Esophagus mucosa (tissue), 1 donor: ENCODE measurements at places on chromosomes 1 and 21.

DNA sequence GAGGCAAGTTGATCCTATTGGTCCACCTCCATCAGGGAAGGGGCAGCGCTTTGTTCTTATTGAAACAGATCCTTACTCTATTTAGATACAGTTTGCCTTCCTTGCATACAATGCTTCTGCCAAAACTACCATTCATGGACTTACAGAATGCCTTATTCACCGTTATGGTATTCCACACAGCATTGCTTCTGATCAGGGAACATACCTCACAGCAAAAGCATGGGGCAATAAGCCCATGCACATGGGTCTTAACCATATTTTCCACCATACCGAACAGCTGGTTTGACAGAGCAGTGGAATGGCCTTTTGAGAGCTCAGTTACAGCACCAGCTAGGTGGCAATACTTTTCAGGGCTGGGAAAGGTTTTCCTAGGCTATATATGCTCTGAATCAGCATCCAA lies 544.8 kb upstream of the ADGRL4 start:
- no peak for ATAC-seq

DNA sequence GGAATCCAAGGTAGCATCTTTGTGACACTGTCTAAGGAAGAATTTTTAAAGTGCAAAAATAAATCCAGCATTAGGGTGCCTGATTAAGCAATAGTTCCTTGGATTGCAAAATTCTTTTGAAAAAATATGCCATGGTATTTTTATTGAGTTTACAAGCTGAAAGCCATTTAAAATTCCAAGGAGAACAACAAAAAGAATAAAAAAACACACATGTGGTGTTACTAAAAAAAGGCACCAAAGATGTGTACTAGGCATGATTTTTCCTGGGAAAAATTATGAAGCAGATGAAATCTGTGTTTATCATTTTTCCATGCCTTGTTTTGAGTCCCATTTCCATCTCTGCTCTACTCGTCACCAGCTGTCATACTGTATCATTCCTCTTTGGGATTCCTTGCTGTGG lies 157.0 kb upstream of the ZNHIT6 start:
- ATAC-seq = no peak

DNA sequence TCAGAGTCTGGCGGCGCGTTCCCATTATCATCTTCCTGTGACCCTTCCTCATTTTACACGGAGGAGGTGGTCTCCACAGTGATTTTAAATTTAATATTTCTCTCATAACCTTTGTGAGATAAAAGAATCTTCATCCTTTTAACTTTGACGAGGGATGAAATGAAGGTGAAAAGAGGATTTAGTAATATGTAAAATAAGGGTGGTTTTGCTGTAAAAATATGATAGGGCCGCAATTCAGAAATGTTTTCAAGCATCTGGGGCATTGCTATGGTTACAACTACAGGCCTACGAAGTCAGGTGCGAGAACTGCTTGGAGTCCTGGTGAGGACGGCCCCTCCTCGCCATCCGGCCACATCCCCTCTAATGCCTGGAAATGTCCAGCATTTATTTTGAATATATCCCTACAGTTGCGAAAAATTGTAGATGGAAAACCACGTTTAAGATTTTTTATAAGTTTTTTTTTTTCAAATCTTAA lies 422 bp upstream of the RSBN1 start:
- no peak for ATAC-seq

- ATAC-seq = no peak
Observed at GRCh38 chr1:223496883-223497282, 103.7 kb downstream of the CCDC185 start.

- no peak for ATAC-seq
Observed at GRCh38 chr1:239785576-239785975, 306.1 kb upstream of the FMN2 start.

DNA sequence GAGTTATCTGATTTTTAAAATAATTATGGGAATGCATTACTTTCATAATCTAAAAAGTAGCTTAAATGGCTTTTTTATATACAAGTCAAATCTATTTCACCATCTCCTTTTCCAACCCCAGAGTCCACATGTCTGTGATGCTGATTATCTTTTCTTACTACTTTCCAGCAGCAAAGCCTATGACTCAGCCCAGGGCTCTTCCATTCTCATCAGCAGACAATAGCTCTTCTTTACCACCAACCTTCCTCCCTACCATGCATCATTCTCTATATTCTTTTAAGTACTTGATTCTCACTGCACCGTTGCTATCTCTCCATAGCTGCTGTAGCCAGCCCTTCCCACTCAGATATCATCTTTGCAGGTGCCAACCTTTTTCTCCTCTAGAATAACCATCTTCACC lies 61.3 kb downstream of the OVGP1 start:
- ATAC-seq = no peak
